ENCODE measurements at places on chromosomes 7 and 10.
A peak's percentile ranks its signal among the peaks of the same experiment; 100 is the strongest.

DNA sequence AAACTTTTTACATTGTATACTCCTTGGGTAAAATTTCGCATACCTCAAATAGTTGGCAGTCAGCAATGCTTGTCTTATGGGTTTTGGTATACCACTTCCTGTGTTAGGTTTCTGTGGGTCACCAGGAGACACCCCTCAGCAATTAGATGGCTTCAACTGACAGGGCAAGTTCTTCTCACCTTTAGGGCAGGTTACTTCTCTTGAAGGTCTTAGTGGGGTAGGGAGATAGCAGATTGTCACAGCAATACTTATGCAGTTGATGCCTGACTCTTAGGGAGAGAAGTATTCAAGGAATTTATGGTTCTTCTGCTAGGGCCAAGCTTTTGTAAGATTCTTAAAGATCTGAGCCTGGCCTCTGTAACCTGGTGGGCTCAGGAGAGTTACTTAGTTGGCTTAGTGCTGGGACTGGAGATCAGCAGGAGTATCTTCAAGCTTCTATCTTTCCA is 42.9 kb downstream of the MKLN1 start:
- DNase-seq: no peak
- no peaks in the 10 kb centered on the region for H3K27me3 ChIP-seq
- H3K27ac ChIP-seq: no peak overlapping the region
- H3K4me3 ChIP-seq: peak overlapping the region; percentile 43
- no peaks in the 10 kb centered on the region for H3K36me3 ChIP-seq

DNA sequence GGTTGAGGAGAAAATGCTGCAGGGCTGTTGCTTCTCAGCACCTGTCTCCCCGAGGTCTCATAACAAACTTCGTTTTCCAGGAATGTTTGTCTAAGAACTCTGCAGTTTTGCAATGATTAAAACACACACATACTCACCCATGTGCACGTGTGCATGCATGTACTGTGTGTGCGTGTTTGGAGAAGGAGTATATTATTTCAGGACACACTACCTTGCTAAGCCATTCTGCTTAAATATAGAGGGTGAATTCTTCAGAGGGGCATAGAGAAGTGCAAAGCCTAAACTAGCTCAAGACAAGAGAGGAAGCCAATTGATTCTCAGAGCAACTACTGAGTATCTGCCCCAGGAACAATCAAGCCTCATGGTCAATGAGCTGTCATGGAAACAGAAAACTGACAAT is 298.4 kb upstream of the MGMT start:
- DNase-seq: no peak
- no peaks in the 10 kb centered on the region for H3K36me3 ChIP-seq
- H3K27ac ChIP-seq: no peak overlapping the region
- H3K4me3 ChIP-seq: no peak overlapping the region

- H3K4me1 ChIP-seq: no peaks in the 10 kb centered on the region
- H3K36me3 ChIP-seq: no peaks in the 10 kb centered on the region
- no peak overlapping the region for H3K27ac ChIP-seq
- peaks cover 25% of the 10 kb centered on the region for H3K27me3 ChIP-seq
- H3K4me3 ChIP-seq: no peak overlapping the region
Observed at GRCh38 chr7:28507525-28508282, 95.4 kb downstream of the CREB5 start.

GRCh38 chr10:75922435-75922834 is 491.0 kb downstream of the LRMDA start:
- peaks cover 10% of the 10 kb centered on the region for H3K27me3 ChIP-seq
- H3K4me1 ChIP-seq: no peaks in the 10 kb centered on the region
- no peaks in the 10 kb centered on the region for H3K36me3 ChIP-seq
- H3K27ac ChIP-seq: no peak overlapping the region
- DNase-seq: no peak

DNA sequence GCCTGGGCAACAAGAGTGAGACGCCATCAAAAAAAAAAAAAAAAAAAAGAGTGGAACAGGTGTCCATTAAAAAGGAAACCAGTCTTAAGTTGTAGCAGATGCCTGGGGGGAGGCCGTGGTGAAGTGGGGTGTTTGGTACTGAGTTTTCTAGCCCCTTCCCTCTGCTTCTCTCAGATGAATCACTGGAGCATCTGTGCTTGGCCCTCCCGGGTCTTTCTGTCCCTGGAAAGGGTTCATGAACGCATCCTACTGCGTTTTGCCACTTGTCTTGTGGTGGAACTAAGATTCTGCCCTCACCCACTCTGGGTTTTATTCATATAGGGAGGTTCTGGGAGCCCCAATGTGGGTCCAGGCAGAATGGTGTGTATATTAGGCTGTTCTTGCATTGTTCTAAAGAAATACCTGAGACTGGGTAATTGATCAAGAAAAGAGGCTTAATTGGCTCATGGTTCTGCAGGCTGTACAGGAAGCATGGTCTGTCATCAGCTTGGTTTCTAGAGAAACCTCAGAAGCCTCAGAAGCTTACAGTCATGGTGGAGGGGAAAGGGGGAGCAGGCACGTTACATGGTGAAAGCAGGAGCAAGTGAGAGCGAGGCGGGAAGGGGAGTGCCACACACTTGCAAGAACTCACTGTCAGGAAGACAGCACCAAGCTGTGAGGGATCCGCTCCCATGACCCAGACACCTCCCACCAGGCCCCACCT is 63.5 kb downstream of the CAMK1D start:
- peak; percentile 80 for DNase-seq
- no peaks in the 10 kb centered on the region for H3K27me3 ChIP-seq
- peak overlapping the region; percentile 1 for H3K4me3 ChIP-seq
- peaks cover 23% of the 10 kb centered on the region for H3K4me1 ChIP-seq
- peaks cover 7% of the 10 kb centered on the region for H3K36me3 ChIP-seq

GRCh38 chr10:101087965-101088364 is 26.2 kb downstream of the KAZALD1 start:
- no peak for DNase-seq
- no peaks in the 10 kb centered on the region for H3K4me1 ChIP-seq
- no peaks in the 10 kb centered on the region for H3K36me3 ChIP-seq
- no peak overlapping the region for H3K4me3 ChIP-seq
- H3K27ac ChIP-seq: no peak overlapping the region

- no peaks in the 10 kb centered on the region for H3K36me3 ChIP-seq
- DNase-seq: no peak
- no peak overlapping the region for H3K4me3 ChIP-seq
- H3K27ac ChIP-seq: no peak overlapping the region
- no peaks in the 10 kb centered on the region for H3K4me1 ChIP-seq
- peaks cover 39% of the 10 kb centered on the region for H3K27me3 ChIP-seq
Observed at GRCh38 chr10:128386231-128386630, 260.0 kb upstream of the MKI67 start.

Data from natural killer cell treated with Interleukin-12 subunit alpha and Interleukin-12 subunit beta and Interleukin-15 and Interleukin-18, amount 100 ng/mL, for 72 hours (primary cell).